ENCODE measurements at places on chromosomes 2 and 18.

- no peak for DNase-seq
Measured at GRCh38 chr2:1521878-1522830, 108.9 kb downstream of the TPO start.

DNA sequence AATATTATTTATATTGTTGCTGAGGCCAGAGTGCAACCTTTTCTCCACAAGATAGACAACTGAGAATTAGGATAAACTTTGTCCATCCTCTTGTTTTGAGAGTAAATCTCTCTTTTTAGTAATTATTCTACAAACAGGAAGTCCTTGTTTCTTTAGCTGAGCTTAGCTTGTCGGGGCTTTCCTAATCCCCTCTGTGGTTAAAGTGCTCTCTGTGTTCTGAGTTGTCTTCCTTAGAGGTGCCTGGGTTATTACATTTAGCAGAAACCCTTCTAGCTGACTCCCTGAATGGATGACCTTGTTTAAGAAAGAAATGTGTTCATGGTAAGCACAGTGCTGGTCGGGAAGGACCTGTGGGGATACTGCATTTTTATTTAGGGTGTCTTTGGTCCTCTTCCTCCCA is 12.7 kb downstream of the USP39 start:
- DNase-seq: no peak

DNA sequence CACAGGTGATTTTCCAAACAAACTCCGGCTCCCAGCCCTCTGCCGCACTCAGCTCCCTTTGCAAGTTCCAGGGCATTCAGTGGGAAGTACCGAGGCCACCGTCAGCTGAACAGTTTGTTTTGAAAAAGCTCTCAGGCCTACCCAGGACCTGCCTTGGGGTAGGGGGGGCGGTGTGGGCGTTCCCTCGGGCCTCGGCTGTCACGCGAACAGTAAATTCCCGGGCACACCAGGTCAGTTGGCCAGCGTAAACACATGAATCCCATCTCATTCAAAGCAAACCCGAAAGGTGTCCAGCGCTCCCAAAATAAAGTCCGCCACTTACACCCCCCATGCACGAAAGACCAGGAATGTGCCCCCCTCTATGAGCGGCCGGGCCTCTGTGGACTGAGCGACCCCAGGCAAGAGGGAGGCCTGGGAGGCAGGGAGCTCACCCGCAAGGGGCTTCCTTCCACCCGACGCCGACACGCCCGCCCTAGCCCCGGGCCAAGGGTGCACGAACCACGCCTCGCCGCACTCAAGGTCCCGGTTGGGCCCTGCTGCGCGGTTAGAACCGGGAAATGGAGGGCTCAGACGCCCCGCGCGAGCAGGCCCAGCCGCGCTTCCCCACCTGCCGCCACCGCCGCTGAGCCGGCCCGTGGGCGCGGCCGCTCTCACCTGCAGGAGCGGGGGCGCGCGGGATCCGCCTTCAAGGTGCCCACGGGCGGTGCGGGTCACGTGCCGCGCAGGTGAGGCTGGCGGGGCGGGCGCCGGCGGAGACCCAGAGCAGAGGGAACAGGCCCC is at the start of gene WDSUB1:
Gene WDSUB1 (minus strand): TSS at position 775 of the 780 bp plus-strand sequence. CDS start 3,634 bp downstream, outside the sequence.
- no peak for DNase-seq

DNA sequence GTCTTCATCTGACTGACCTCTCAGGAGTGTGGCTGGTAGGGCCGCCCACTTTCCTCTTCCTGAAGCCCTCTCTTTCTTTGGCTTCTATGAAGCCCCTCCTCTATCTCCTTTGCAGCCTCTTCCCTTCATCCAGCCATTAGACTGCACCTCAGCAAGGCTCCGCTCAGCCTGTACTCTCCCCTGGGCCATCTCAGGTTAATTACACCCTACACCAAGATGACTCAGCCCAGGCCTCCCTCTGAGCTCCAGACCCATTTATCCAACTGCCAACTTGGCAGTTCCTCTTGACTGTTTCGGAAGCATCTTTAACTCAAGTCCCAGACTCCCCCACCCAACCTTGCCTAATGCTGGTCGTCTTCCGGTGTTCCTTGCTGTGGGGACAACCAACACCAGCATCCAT is 5.8 kb upstream of the WNT6 start:
- DNase-seq: no peak

DNA sequence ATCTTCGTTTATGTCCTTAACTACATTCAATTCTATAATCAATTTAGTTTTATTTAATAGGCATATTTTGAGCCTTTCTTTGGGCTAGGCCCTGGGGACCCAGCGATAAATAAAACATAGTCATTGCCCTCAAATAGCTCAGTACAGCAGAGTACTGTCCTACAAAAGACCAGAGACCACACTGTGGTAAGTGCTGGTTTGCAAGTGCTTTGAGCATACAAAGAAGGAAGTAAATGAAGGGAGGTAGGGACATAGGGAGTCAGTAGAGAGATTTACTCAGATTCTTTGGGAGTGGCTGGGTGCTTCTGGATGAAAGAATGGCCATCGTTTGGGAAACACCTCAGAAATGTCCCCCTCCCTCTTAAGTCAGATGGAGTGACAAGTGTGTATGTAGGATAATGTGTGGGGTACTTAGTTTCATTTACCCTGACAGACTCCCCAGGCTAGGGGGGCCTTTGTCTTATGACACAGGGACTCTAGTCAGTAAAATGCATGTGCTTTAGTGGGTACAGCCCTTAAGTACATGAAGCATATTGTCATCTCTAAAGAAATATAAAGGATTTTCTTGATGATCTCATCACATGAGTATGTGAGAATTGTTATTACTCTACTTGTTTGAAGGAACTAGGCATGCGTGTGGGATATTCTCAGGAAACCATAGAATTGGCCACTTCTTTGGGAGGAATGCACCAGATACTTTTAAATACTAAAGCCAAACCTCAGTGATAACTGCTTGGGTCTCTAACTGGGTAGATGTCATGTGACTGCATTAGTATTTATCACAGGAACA is 35.1 kb downstream of the MAPRE2 start:
- DNase-seq: no peak

GRCh38 chr2:42147641-42148274 is 21.4 kb upstream of the EML4 start:
- no peak for DNase-seq

DNA sequence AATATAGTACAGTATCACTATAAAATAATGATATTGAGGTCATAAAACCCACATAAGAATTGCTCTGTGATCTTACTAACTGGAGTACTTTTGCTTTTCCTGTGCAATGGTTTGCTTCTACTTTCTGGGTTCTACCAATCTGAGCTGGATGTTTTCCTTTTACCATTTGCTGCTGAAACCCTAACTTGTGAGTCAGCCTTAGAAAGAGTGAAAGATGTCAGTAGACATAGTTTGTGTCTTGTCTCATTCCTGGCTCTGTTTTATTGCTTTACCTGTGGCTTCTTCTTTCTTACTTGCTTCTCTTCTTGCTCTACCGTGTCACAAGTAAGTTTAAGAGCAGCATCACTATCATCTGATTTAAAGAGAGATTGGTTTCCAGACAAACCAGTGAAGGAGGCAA is 61.0 kb downstream of the MBD2 start:
- no peak for DNase-seq

GRCh38 chr2:11129598-11130449 is 25.4 kb upstream of the SLC66A3 start:
- no peak for DNase-seq

DNA sequence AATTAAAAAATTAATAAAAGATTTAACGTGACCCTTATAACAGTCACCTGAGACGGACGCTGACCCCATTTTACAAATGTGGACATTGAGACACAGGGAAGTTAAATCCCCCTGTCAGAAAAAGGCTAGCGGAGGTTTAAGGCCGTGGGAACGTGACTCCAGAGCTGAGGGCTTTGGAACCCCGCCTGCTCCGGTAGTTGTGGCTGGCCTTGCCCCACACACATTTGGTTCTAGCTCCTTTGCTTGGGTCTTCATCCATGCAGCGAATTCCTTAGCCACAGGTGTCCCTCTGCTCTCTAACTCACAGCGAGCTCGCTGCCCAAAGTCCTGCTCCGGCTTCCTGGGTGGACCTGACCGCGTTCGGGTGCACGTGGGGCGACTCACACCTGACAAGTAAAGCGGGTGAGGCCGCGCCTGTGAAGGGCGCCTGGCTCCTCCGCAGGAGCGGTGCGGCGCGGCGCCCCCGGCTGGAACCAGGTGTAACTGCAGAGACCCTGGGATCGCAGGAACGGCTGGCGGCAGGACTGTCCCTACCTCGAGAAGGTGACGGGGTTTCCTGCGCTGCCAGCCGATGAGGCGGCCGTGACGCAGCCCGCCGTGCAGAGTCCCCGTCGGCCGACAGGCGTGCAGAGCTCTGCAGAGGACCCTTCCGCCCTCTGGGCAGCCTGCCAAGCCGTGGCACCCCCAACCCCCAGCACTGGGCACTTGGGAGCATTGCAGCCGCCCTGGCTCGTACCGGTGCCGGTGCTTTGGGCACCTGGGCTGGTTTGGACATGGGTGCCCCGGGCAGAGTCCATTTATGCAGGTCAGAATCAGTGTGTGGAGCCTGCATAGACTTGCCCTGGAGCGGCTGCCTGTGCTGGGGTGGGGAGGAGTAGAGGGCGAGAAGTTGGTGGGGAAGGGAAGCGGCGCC is 2.4 kb upstream of the PROC start:
- no peak for DNase-seq

GRCh38 chr2:55482186-55482884 is 37.2 kb upstream of the CFAP36 start:
- peak; percentile 5 for DNase-seq

GRCh38 chr18:34592961-34593382 is 117.1 kb upstream of the DTNA start:
- DNase-seq: no peak

DNA sequence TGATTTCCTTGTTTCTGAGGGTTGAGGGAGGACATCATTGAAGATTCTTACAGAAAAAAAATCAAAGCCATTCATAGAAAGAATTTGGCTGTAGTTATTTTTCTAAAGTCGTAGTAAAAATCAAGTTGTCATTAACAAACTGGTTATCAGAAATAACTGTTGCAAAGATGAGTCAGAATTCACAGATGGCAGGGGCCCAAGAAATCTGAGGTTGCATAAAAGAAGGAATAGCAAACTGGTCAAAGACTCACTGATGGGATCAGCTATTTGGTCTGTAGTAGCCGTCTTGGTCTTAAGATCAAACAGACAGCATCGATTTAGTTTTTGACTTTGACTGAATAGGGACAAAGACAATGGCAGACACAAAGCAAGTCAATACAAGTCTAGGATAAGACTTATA is 334.3 kb downstream of the FIGN start:
- DNase-seq: no peak

GRCh38 chr2:104476075-104476474 is 377.8 kb upstream of the POU3F3 start:
- DNase-seq: no peak

DNA sequence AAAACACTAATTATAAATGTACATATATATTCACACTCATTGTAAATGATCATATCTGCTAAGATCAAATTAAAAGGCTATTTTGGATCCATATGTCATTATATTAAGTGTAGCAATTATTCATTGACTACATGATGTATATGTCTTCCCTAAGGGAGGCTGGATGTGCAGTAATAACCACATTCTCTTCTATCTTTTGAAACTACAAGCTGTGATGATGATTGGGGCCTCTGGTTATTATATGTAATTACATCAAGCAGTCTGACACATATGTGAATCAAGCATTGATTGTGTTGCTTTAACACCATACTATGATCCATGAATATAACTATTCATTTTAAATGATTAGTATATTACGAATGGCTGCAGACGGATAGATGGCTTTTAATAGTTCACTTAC is 1973.4 kb downstream of the SUCLG1 start:
- DNase-seq: no peak

DNA sequence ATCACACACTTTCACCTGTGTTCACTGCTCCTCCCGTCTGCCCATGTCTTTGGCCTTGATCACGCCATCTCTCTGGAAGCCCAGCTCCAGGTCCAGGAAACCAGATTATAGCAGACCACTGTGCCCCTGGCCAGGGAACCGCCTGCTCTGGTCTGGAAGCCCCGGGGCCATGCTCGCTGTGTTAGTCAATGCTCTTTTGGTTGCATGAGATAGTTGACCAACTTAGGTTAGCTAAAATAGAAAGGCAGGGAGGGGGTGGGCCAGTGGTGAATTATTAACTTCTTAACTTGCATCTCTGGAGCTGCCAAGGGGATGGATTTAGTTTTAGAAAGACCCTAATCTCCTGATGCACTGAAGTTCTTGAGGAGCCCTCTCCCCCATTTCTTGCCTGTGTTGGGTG is 232.7 kb downstream of the AGAP1 start:
- DNase-seq: no peak

DNA sequence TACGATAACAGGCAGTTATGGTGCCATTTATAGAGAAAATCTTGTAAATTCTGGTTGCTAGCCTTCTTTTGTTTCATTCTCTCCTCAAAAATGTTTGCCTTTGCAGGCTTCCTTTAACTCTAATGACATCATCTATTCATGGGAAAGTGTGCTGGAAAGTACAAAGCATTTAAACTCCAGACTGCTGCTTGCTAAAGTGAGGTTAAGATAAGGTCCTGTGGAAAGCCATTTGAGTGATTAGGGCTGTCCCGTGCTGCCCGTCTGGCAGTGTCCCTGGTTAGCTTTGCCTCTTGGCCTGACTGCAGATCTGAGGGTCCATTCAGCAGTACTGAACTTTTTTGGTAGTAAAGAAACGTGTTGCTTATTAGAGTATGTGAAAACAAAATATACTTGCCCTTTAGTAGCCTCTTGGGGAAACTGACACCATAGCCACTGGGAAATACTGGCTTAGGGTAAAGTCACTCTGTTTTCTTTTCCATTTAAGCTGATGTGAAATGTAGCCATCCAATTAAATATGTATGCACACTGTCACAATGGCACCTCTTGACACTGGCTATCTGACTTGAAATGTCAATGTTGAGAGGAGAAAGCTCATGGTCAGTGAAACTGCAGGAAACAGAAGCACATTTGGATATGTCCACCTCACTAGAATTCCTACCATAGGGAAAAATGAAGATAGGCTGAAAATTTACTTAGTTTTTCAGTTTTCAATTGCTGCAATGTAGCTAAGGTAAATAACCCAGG is 321.5 kb downstream of the SLC8A1 start:
- no peak for DNase-seq

GRCh38 chr2:199199797-199200196 is 257.9 kb downstream of the SATB2 start:
- no peak for DNase-seq

- no peak for DNase-seq
Measured at GRCh38 chr18:32308493-32309120, 118.8 kb downstream of the MEP1B start.

- no peak for DNase-seq
Measured at GRCh38 chr2:96304606-96305005, 740 bp downstream of the SNRNP200 start.

GRCh38 chr2:234843411-234843810 is 108.4 kb upstream of the SH3BP4 start:
- no peak for DNase-seq

GRCh38 chr2:8479298-8479697 is 202.6 kb upstream of the ID2 start:
- DNase-seq: no peak
